Right kidney (tissue), 9 donors: ENCODE measurements at places on chromosomes 3 and 15.
A peak's percentile ranks its signal among the peaks of the same experiment; 100 is the strongest.

DNA sequence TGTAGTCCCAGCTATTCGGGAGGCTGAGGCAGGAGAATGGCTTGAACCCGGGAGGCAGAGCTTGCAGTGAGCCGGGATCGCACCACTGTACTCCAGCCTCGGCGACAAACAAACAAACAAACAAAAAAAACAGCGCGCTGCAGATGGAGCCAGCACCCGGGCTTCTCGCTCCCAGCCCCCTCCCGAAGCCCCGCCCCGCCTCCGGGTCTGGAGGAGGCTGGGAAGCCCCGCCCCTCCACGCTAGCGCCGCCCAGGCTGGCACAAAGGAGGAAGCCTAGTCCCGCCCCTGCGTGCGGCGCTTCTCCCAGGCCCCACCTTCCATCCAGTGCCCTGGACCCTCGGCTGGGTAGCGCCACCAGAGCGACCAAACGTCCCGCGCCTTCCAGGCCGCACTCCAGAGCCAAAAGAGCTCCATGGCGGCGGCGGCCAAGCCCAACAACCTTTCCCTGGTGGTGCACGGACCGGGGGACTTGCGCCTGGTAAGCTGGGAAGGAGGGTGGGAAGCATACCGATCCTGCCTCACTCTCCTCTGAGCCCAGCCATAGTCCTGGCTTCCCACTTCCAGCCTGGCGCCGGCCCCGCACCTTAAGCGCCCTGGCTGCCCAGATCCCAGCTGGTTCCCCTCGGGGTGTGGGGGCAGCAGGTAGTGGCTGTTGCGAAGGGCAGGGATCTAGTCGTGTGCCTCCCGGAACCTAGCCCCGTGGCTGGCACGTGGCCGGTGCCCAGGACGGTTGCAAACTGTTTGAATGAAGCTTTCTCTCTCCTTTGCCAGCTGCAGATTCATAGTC, at the start of gene SORD:
SORD (plus strand) TSS at position 325 of the 788 bp plus-strand sequence; CDS start at position 414, 89 bp downstream.
- peak; percentile 91 for DNase-seq

GRCh38 chr3:46089237-46090011, 62.1 kb upstream of the XCR1 start:
- no peak for DNase-seq

DNA sequence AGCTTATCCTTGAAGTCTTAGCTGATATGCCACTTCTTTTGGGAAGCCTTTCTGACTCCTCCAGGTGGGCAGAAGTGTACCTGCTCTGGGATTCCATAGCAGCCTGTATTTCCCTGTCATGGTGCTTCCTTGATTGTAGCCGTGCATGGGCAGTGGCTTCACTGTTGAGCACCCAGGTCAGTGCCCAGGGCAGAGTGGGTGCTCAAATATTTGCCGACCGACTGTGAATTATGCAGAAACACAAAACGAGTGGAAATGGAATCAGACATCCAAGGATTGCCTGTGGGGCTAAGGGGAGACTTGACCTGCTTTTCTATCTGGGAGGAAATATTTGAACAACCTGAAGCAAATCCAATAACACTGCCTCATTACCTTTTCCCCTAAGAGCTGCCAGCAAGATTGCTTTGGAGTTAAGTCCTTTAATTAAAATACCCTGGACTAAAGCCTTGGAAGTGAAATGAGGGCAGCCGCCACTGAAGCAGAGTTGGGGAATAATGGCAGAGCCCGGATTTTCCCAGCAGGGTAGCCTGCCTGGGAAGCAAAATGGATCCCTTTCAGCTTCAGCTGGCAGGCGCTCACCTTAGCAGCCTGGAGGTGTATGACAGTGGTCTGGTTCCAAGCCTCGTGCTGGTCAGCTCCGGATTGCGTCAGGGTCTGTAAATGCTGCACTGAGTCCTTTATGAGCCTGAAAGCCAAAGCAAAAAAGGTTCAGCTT, 14.9 kb downstream of the ACOX2 start:
- no peak for DNase-seq

DNA sequence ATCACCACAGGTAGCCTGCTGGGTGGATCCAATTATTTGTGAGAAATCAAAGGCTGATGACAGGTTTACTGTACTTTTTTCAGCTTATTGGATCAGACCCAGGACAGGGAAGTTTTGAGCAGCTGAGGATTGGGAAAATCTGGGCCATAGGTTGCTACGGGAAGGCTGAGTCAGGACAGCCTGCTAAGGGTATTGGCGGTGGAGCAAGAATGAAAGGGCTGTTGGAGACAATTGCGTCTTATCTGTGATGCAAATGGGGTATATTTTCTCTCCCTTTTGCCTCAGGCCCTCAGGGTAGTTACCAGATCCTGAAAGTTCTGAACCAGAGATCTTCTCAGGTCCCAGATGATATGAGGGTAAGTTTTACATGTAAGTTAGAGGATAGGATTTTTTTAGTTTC, 317.7 kb downstream of the EDEM1 start:
- DNase-seq: no peak

GRCh38 chr3:13077431-13078162, 4.4 kb upstream of the IQSEC1 start:
- DNase-seq: no peak

- DNase-seq: no peak
Measured at GRCh38 chr3:198112031-198112430, 152.0 kb downstream of the LMLN start.
